ENCODE measurements at places on chromosomes 4 and X. TPM values are rescaled to one million over a fixed set of nuclear protein-coding genes. Genes with fewer than 3 reads are reported as not detected.

The RIPPLY1 gene
- total RNA-seq: not detected

The BMX gene
- total RNA-seq: 0.23 TPM

The RHOXF2B gene
- total RNA-seq: not detected

The NOX1 gene
- total RNA-seq: not detected

The MBNL3 gene
- 5.8 TPM for total RNA-seq

The COL4A6 gene
- total RNA-seq: 3.2 TPM
